Activated T-helper 9 cell treated with anti-CD3 and anti-CD28 coated beads, Interleukin-2, amount 50 U/mL, for 16 hours (primary cell): ENCODE measurements at places on chromosomes 2 and 18.

GRCh38 chr2:119119999-119120756 is 38.4 kb downstream of the C1QL2 start:
- DNase-seq, result no peak

GRCh38 chr2:200617156-200618053 is 31.6 kb downstream of the AOX1 start:
- no peak for DNase-seq

DNA sequence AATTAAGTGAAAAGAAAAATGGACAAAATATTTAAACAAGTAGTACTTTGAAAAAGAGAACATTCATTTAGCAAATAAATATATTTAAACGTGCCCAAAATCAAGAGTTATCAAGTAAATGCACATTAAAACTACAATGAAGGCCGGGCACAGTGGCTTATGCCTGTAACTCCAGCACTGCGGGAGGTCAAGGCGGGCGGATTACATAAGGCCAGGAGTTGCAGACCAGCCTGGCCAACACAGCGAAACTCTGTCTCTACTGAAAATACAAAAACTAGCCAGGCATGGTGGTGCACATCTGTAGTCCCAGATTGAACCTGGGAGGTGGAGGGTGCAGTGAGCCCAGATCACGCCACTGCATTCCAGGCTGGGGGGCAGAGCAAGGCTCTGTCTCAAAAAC is 9.8 kb downstream of the STAM2 start:
- DNase-seq, result no peak

- DNase-seq, result no peak
Observed at GRCh38 chr2:191499874-191500565, 177.9 kb upstream of the NABP1 start.

DNA sequence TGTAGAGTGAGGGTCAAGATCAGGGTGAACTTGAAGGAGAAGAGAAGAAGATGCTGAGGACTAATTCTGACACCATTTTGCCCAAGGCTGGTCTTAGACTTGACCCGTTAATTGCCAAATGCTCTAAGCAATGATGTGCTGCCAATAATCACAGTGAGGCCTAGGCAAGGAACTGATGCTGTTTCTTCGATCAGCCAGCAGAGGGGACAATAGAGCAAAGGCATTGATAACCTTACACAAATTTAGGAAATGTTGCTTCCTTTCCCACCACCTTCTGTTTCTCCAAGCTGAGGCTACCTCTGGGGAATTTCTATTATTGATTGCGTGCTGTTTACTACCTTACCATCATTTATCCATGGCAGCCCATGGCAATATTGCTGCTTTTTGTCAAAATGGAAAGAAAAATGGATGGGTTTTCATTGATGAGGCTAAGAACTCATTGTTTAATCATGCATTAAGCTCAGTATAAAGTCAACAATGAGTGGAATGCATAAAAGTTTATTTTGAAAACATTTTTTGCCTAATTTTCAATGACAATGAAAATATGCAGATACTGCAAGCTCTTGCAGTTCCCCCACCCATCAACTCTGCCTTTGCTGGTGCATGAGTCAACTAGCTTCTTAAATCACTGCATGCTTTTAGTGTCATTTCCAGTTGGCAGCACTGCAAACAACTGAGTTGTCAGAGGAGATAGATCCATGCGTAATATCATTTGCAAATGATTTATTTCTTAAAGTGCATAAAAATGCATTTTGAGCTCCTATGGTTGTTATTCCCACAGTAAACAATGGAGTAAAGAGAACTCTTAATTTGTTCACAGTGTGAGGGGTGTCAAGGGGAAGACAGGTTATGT is 116.4 kb upstream of the NYAP2 start:
- DNase-seq, result no peak

- no peak for DNase-seq
Observed at GRCh38 chr2:69717861-69718273, 24.1 kb upstream of the ANXA4 start.

DNA sequence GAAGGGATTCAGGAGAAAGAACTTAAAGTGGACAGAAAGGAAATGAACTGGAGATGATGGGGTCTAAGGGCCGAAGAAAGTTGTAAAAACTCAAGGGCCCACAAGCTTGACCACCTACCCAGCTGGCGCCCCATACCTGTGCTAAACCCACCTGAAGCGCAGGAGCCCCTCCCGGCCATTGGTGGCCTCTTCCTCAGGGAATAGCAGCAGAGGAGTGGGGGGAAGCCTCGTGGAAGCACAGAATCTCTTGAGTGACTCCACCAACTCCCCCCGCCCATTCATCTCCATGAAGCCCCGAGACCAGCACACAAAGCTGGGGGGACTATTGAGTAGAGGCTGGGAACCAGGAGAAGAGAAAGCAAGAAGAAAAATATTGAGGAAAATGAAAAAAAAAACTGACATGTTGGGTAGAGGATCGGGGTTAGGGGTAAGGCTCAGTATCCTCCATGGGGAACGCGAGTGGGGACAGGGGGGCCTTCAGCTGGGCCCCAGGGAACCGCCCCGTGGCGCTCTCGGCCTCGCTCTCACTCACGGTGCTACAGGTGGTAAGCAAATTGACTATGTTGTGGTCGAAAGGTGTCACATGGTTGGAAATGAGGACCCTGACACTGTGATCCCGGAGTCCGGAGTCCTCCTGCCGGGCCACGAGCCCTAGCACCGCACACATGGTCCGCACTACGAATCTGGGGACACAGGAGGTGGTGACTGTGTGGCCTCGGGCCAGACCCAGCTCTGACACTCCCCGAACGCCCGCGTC is 728 bp downstream of the AUP1 start:
- no peak for DNase-seq

DNA sequence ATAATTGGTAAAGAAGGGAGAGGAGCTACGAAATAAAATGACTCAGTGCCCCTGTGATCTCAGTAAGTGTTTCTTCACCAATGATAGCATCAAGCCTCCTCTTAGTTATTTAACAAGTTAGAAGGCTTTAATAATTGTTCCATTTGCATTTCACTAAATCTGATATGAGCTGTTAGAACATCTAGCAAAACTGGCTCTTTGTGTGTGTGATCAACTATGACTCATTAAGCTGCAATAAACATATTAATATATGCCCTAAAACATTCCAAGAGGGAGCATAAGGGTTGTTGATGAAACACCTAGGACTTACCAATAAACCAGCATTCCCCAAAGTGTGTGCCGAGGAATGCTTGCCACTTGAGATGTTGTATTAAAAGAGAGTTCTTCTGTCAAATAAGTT is 115.2 kb downstream of the OSBPL6 start:
- no peak for DNase-seq

DNA sequence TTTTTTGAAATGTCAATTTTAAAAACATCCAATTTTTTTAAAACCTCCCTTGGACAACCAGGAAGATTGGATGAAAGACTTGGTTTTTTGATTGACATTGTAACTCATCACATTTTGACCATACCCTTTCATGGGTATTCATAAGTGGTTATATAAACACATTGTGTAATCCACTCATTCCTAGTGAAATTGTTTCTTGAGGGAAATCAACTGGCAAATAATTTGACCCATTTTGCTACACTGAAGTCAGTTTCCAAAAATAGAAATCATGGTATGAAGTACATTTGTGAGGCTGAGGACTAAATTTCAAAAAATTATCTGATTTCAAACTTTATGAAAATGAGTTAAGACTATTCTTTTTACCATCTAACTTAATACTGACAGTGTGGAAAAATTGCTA is 31.5 kb downstream of the FBXO48 start:
- DNase-seq, result no peak

GRCh38 chr2:208010506-208010905 is 14.8 kb downstream of the PLEKHM3 start:
- DNase-seq, result no peak

GRCh38 chr2:140835079-140835478 is 1295.7 kb downstream of the LRP1B start:
- no peak for DNase-seq

DNA sequence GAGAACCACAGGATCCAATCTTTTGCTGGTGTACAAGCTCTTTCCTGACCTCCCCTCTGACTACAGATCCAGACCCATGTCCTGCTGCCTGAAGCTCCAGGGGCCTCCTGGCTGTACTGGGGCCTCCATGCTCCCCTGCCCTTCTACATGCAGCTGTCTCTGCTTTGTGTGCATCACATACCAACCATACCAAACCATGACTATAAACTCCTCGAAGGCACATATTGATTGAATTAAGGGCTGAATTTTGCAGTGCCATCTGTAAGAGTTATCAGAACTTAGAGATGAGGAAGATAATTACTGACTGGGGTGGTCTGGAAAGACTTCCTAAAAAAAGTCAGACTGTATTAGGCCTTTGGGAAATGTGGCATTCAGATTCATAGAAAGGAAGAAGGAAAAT is 139.9 kb upstream of the CXCR4 start:
- DNase-seq, result no peak

DNA sequence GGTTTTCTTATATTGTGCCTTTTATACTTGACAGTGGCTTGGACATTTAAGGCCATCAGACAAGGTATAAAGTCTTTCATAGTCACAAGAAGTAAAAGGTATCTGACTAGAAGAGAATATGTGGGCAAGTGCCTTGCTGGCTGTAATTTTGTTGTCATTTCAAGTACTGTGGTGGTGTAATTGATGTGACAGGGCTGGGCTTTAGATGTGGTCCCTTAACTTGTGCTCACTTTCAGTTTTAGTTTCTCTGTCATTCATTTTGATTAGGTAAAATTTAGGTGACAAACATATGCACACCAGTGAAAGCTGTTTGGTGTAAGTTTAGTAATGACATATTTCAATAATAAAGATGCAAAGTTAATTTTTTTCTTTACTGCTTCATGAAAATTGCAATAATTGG is 31.2 kb upstream of the TBR1 start:
- DNase-seq, result no peak

- DNase-seq, result no peak
Observed at GRCh38 chr2:99504844-99505584, 15.2 kb upstream of the REV1 start.

- no peak for DNase-seq
Observed at GRCh38 chr2:36971990-36972389, 5.7 kb upstream of the STRN start.

DNA sequence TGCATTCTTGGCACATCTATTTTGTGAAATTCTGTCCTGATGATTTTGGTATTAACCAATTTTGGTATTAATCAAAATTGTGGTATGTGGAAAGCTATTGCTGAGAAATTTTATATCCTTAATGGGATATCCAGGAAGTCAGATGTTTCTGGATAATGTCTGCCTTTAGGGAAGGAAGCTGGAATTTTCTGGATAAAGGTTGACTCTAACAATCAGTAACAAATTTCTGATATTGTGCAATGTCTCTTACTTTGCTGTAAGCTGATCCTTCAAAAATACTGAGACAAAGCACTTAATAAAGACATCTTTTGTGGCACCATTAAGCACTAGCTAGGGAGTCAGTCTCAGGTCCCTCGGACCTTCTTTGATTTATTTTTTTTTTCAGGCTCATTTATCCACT is 100.8 kb upstream of the UGP2 start:
- DNase-seq, result no peak

- no peak for DNase-seq
Observed at GRCh38 chr2:8581234-8581561, 100.7 kb upstream of the ID2 start.

DNA sequence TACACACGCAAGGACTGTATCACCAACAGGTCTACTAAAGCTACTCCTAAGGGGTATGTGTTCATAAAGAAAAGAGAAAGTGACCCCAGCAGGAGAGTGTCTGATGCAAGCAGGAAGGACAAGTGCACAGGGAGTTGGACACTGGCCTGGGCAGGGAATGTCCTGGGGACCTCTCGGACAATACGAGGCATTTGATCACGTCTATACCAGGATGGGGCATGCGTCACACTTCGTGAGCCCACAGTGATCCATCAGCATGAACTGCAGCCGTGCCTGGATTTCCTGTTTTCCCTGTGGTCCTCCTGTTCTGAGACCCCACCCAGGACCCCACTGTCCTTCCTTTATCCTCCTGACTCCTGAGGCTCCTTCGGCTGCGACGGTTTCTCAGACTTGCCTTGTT is 113.9 kb downstream of the HDAC4 start:
- DNase-seq, result no peak

DNA sequence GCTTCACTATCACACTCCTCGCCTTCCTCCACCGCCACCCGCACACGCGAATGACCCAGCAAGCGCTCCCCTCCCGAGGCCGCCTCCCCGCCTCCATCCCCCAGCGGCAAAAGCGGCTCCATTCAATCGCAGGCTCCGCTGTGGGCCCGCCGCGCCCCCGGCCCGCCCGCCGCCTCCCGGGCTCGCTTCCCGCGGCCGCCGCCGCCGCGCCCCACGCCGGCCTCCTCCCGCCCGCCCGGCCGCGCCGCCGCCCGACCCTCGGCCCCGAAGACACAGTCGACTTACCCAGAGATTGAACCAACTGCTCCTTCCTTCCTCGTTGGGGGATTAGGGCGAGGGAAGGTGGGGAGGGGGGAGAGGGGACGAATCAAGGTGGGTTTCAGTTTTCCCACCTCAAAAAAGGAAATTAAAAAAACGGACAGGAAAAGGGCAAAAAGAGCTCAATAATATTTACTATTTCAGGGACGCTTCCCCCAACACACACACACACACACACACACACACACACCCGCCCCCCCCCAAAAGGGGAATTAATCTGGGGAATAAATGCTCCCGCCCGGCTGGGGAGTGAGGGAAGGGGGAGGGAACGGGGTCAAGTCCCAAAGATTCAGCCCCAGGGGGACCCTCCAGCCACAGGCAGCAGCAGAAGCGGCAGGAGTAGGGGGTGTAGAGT is 743 bp downstream of the XPO1 start:
- DNase-seq, result peak; percentile 39

GRCh38 chr2:200944467-200945394 is 18.7 kb downstream of the ORC2 start:
- DNase-seq, result peak; percentile 53

- no peak for DNase-seq
Observed at GRCh38 chr2:61645911-61646310, 107.8 kb upstream of the XPO1 start.

GRCh38 chr18:69387186-69387585 is 13.5 kb upstream of the DOK6 start:
- no peak for DNase-seq

DNA sequence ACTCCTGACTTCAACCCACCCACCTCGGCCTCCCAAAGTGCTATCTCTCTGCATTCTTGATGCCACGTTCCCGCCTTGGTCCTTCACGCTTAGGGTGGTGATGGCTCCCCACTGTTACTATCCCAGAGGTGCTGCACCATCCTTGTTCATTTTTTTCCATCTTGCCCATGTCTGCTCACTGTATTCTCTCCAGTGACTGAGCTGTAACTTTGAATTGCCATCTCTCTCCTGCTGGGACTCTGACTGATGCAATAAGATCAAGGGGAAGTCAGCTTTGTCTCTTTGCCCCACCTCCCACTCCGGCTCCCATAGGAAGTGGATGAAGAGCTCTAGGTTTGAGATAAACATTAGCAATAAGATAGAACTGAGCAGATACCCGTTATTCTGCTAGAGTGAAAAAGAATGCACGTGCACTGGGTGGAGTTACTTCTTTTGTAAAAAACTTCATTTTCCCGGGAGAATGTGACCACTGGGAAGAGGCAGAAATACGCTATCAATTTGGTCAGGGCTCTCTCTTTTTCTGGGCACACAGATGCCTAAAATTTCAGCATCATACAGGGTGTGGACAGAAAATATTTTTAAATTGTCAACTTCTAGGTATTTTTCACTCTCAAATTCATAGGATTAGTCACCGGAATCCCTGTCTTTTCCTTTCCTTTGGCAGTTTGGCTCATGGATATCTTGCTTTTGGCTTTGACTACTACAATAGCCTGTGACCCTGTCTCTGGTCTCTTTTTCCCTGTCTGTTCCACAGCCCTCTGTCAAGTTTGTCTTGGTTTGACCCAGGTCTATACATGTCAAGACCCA is 105.4 kb downstream of the POLR1A start:
- no peak for DNase-seq

- no peak for DNase-seq
Observed at GRCh38 chr2:165874445-165875039, 79.0 kb downstream of the TTC21B start.
